ENCODE measurements at places on chromosomes 7 and 10.

- no peak for DNase-seq
Observed at GRCh38 chr10:75597773-75598440, 166.5 kb downstream of the LRMDA start.

DNA sequence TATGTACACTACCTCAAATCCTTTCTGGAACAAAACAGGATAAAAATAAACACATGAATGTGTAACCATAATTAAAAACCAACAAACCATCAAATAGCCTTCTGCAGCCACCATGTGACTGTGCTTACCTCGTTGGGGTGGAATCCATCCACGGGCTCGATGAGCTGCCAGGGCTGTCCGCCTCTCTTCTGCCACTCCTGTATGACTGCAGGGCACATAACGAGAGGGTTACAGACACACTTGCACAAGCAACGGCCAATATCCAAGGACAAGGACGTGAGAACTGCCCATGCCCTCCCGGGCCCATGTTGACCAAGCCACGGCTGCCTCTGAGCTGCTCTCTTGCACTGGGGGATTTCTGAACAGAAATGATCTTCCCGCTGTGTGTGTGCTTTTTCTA, 132.2 kb downstream of the ANLN start:
- no peak for DNase-seq

- DNase-seq, result no peak
Observed at GRCh38 chr7:18903695-18904094, 213.7 kb downstream of the TWIST1 start.

- DNase-seq, result peak; percentile 72
Observed at GRCh38 chr10:22615819-22616499, 98.4 kb downstream of the PIP4K2A start.

DNA sequence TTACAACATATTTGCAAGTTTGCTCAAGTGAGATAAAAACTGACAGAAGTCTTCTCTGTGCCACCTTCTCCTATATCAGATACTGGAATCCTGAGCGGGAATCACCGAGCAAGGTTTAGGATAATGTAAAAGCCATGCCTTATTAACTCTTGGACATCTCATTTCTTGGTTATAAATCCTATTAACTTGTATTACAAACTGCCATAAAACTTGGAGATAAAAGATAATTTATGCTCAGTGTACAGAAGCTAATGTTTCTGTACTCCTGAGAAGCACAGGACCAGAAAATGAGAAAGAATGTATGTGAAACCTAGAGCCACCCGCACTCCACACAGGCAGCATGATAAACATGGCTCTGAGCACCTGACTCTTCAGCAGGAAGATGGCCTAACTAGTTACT, 181.2 kb upstream of the NOBOX start:
- no peak for DNase-seq

DNA sequence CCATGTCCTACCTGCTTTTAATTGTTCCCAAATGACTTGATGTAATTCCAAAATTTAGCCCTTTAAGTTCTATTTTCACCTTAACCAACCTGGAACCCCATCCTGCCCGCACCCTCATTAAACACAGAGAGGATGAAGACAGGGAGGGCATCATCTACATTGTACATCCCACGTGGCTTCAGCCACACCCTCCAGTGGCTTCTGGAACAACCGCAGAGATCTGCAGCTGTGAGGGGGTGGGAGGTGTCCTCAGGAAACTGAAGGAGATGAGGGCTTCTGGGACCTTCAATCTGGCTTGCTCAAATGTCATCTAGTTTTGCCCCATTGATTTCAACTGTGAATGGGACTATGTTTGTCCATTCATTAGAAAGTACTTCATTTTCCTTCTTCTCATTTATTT, 39.0 kb downstream of the AKR1B1 start:
- DNase-seq, result no peak

Data from adrenal gland (tissue), 19 donors.